Stimulated activated CD4-positive, alpha-beta T cell treated with anti-CD3 and anti-CD28 coated beads, Interleukin-12 subunit alpha, Interleukin-12 subunit beta, amount 100 ng/mL, for 24 hours (primary cell): ENCODE measurements at places on chromosomes 12 and 14.

- no peak for DNase-seq
Observed at GRCh38 chr12:62290846-62291245, 30.6 kb downstream of the USP15 start.

- no peak for DNase-seq
Observed at GRCh38 chr12:45242180-45242579, 26.3 kb downstream of the ANO6 start.

GRCh38 chr12:51751661-51752060 is 96.9 kb downstream of the FIGNL2 start:
- DNase-seq: no peak

DNA sequence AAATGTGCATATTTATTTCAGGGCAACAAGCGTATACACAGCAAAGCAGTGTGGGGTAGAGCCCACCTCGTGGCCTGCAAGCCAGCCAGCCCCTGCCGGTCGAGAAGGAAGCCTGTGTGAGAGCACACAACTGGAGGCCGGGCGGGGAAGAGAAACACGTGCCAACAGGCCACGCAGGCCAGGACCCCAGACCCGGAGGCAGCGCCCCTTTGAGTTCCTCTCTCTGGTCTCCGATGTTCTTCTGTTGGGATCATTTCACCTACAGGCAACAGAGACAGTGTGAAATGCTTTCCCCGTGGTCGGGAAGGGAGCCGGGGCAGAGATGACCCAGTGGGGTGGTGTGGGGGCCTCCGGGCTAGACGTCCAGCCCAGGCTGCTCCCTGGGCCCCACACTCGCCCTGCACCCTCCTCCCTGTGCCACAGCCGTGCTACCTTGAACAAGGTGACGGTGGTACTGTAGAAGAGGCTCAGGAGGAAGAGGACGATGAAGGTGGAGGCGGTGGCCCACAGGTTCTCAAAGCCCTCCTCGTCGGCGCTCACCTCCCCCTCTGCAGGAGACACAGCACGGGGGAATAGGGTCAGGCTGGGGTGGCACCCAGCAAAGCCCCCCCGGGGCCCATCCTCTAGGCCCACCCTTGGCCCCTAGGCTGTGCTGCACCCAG is 325.5 kb downstream of the TMEM121 start:
- no peak for DNase-seq

DNA sequence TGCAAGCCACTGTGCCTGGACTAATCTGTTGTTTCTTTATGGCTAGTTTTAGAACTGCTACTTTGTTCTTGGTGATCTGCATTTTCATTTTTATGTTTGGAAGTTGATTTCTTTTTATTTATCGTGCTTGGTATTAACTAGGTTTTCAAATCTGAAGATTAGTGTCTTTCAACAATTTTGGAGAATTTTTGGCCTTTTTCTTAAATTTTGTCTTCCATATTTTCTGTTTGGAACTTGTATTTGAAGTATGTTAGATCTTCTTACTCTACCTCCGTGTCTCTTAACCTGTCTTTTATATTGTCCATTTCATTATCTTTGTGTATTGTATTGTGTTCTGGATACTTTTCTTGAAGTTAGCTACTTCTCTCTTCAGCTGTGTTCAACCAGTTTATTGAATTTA is 9.5 kb downstream of the FRS2 start:
- no peak for DNase-seq

DNA sequence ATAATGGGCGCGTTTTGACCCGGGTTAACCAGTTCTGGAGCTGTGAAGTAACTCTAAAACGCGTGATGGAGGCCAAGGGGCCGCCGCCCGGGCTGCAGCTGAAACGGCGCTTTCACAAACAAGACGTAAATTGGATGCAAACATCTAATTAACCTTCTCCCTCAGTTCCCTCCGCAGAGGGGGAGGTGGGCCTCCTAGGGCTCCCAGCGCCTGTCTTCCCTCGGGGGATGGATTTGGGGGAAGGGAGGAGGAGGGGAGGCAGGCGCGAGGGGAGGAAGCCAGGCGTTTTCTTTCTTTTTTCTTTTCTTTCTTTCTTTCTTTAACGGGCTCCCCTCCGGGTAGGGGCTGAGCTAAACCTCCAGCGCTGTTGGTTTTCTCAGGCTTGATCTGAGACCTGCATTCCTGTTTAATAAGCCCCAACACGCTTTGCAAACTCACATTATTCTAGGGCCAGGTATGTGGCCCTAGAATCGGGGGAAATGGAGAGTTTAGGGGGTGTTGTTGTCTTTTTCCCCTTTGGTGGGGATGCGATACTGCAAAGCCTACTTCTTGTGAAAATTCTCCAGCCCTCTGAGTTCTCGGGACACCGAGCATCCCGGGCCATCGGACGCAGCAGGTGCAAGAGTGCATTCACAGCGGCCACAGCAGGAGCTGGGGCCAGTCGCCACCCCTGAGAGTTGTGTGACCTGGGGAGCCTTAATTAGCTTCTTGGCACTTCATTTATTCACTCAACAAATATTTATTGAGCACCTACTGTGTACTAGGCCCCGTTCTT is 43.6 kb upstream of the LHX5 start:
- no peak for DNase-seq

GRCh38 chr14:92573761-92574498 is 60.3 kb downstream of the RIN3 start:
- no peak for DNase-seq

DNA sequence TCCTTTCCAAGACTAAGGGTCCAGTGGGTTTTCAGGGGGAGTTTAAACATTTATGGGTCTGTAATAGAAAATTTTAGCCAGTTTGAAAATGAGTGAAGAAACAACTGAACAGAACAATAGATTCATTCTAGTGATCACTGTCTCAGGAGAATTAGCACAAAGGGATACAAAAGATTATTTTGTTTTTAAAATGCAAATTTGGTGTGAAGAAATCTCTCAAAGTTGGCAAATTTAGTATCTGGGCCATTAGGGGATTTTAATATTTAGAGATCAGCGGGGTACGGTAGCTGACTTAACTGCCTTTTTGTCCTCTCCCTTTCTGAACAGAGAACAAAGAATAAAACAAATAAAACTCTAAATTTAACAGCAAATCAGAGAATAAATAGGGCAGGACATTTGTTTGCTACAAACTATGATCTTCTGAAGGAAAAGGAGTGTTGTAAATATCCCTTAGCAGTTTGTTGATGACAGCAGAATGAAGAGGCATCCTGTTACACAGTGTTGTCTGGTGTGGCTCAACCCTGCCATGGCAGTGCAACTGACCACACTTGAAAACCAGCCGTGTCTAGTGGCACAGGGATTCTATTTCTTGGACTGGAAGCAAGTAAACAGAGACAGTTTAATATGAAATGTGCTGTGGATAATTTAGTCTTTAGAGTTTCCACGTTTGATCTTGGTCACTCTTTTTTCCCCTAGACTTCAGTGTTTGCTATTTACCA is 46.3 kb upstream of the LRTM2 start:
- no peak for DNase-seq

GRCh38 chr12:68106160-68106559 is 53.4 kb downstream of the IFNG start:
- no peak for DNase-seq

- DNase-seq: no peak
Observed at GRCh38 chr14:71193663-71194062, 286.4 kb downstream of the PCNX1 start.

GRCh38 chr14:21475767-21476522 is 814 bp downstream of the RAB2B start:
- no peak for DNase-seq

DNA sequence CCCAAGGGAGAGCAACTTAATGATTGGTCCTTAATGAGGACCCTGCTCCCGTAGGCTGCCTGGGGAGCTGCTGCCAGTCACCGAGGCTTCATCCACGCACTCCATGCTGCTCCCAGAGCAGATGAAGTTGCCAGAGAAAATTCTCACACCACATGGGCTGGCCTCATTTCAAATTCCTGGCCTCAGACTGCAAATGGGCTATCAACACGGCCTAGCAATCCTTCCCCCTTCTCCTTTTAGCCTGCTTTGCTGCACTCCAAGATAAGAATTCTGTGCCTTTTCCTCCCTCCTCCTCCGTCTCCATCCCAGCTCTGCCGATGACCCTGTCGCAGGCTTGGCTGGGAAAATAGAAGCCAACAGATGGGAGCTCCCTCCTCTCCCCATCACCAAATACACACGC is 10.8 kb upstream of the DGLUCY start:
- DNase-seq: no peak

DNA sequence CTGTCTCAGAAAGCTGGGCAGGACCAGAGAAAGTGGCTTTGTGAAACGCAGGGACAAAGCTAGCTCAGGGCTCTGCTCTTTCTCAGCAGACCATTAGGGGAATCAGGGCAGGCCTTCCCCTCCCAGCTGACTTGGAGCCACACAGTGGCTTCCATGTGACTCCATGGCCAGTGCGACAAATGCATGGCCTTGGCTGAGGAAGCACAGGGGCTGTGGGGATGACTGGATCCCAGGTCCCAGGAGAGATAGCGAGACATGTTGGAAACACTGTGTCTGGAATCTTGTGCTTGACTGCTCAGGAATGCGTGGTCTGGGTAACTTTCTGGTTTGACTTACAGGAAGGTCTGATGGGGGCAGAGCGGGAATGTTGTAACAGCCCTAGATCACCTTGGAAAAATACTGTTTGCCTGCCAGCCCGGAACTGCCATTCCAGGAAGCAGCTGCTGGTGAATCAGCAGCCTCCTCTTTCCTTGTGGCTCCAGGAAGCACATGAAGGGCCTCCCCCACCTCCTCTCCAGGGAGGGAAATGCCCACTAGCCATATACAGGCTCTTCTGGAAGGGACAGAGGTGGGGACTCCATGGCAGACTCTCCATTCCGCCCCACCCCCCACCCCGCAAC is 133.5 kb upstream of the HIF1A start:
- no peak for DNase-seq

- no peak for DNase-seq
Observed at GRCh38 chr12:131773582-131774221, 54.5 kb upstream of the MMP17 start.

DNA sequence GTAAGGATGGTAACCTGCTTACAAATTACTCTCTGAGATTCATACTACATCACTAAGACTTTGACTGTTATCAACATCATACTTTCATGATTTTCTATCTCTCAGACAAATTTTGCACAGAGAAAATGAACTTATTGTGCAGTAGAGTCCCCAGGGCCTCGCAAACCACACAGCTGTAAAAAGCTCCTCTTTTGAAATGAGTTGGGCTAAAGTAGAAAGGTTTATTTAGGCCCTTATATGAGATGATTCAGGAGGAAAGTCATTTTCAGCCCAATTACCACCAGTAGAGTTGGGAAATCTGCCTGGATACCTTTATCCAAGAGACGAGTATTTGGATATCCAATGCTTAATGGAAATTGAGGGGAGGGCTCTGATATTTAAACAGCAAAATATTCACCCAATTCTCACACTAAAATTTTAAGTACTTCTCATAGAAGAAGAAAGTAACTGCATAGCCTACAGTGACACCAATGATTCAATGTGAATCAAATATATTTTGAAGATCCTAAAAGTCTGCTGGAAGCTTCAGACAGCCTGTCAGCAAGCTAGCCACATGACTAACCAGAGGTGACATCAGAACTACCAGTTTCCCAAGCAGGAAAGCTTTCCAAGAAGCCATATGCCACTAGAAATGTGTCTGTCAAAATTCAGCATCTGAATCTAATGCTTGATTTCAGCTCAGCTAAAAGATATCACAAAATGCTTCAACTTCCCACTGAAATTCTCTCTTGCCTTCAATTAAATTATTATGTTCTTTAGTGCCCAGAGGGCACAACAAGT is 190.1 kb upstream of the SYT1 start:
- DNase-seq: no peak

DNA sequence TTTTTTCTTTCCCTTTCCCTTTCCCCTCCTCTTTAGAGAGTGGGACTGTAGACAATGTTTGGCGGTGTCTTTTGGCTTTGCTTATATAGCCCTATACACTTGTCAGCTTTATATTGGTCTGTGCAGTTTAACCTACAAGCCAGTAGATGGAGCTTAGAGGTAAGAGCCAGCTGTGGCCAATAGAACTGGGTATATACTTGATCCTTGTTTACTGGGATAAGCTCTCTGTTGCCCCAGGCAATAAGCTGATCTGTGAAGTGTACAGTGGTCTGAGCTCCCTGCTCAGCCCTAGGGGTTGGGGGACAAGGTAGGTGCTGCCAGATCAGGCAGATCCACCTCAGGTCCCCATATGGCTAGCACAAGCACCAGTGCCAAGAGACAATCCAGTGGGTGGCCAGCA is 434.1 kb downstream of the NOVA1 start:
- no peak for DNase-seq

DNA sequence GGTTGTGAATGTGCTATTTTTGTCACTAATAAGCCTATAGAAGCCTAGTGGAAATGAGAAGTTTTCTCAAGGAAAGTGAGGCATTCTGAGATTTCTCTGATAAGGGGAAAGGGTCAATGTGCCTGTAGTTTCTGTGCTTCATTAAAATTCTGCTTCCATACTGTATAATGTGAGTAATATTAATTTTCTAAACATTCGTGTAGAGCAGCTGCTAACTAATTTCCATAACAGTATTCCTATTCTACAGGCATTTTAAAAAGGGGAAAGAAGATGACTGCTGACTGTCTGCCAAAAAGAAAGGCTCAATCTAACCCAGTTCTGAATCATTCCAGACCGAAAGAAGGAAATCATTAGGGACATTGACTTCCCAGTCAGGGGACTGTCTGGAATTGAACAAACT is 293.3 kb upstream of the TMPO start:
- no peak for DNase-seq

DNA sequence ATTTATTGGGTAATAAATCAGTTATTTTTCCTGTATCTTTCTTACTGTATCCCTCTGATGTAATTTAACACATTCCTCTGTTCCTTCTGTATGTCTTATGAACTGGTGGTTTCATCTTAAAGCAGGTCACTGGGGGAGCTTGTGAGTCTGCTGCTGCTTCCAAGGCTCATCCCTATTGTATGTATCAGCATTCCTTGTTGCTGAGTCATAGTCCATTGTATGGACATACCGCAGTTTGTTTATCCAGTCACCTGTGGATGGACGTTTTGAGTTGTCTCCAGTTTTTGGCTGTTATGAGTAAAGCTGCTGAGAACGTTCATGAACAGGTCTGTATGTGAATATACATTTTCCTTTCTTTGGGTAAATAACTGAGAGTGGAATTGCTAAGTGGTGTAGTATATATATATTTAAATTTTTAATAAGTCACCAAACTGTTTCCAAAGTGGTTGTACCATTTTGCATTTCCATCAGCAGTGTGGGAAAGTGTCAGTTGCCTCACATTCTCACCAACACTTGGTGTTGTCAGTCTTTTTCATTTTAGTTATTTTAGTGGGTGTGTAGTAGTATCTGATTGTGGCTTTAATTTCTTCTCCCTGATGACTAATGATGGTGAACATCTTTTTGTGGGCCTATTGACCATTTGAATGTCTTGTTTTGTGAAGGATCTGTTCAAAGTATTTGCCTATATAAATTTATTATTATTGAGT is 82.7 kb downstream of the BEGAIN start:
- DNase-seq: no peak

- no peak for DNase-seq
Observed at GRCh38 chr12:32305163-32305562, 94.2 kb upstream of the FGD4 start.

GRCh38 chr12:113299619-113300237 is 35.2 kb downstream of the SLC8B1 start:
- no peak for DNase-seq

- peak; percentile 75 for DNase-seq
Observed at GRCh38 chr14:22555384-22556011, 33.5 kb downstream of the DAD1 start.

GRCh38 chr12:16453319-16453718 is 105.9 kb downstream of the MGST1 start:
- no peak for DNase-seq
